ENCODE measurements at places on chromosomes 7 and 10. TPM values are rescaled to one million over a fixed set of nuclear protein-coding genes. Genes with fewer than 3 reads are reported as not detected.

Gene LRRC4
- 2.7 TPM for total RNA-seq

Gene TBX20
- total RNA-seq = 0.89 TPM

GRCh38 chr10:5594271-5595049 is 69.7 kb downstream of the CALML3 start:
- no peaks in the 10 kb centered on the region for H3K4me1 ChIP-seq
- DNase-seq = no peak
- H3K27ac ChIP-seq = no peak overlapping the region
- H3K27me3 ChIP-seq = no peaks in the 10 kb centered on the region

Gene PLCE1
- 0.75 TPM for total RNA-seq

- no peak overlapping the region for H3K4me3 ChIP-seq
- no peaks in the 10 kb centered on the region for H3K27me3 ChIP-seq
- peaks cover 2% of the 10 kb centered on the region for H3K36me3 ChIP-seq
- no peaks in the 10 kb centered on the region for H3K4me1 ChIP-seq
- DNase-seq = no peak
Measured at GRCh38 chr7:102214477-102215072, 72.1 kb upstream of the SH2B2 start.
